Activated naive CD8-positive, alpha-beta T cell treated with anti-CD3 and anti-CD28 coated beads for 36 hours (primary cell): ENCODE measurements at places on chromosomes 12 and 14.

DNA sequence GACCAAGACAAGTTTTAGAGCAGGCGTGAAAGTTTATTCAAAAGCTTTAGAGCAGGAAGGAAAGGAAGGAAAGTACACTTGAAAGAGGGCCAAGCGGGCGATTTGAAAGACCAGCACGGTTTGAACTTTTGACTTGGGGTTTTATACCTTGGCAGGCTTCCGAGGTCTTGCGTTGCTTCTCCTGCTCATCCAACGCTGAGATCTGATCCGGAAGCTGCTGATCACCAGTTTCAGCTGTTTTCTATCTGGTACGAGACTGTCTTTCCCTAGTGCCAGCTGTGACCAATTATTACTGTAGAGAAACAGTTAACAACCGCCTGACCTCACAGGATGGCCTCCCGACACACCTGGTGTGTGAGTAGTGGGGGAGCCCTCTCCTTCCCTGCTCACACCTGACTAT lies 20.6 kb upstream of the SNRPF start:
- DNase-seq, result no peak

GRCh38 chr12:3871356-3871755 lies 1.8 kb downstream of the PARP11 start:
- no peak for DNase-seq

DNA sequence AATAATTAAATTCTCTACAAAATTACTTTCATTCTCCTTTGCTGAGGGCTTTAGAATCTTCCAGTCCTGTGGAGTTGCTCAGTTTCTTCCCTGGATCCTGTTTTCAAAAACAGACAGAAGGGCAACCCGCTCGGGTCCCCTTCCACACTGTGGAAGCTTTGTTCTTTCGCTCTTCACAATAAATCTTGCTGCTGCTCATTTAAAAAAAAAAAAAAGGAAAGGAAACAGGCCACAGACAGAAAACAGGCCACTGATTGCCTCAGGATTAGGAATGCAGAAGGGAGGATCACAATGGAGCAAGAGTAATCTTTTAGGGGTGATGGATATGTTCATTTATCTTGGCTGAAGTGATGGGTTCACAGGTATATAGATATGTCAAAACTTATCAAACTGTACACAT lies 29.5 kb upstream of the HIGD1C start:
- no peak for DNase-seq

- DNase-seq, result no peak
These were observed 2.6 kb upstream of the DNAAF2 start for GRCh38 chr14:49637534-49638078.

DNA sequence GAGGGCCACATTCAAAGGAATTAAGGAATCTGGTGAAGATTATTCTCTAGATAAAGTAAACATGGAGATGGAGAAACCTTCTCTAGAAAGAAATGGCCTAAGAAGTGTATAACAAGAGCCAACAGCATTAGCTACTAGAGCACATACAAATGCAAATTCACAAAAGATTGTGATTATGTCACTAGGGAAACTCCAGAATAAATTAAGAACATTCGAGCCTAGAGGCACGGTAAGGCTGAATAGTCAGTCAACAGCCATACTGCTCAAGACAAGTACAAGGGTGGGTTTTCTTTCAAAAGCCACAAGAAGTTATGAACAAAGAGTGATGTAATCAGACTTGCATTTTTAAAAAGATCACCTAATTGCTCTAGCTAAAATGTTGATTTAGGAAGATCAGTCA lies 25.4 kb downstream of the PPP4R3A start:
- no peak for DNase-seq
